ENCODE measurements at places on chromosomes 12 and 14.
A peak's percentile ranks its signal among the peaks of the same experiment; 100 is the strongest.

DNA sequence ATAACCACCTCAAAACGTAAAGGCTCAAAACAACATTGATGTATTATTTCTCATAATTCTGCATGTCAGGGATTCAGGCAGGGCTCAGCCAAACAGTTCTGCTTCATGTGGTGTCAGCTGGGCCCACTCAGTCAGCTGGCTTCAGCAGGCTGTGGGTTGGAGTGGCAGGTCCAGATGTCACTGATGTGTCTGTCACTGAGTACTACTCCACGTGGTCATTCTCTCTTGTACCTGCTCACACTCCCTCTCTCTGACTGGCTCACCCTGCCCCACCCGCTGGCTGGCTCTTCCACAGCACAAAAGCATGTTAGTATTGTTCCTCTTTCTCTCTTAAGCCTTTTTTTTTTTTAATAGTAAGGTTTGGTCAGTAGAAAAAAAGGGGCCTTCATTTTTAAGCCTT is 182.4 kb downstream of the DICER1 start:
- no peak for DNase-seq

- DNase-seq, result no peak
Measured at GRCh38 chr12:39003541-39004155, 98.3 kb upstream of the CPNE8 start.

GRCh38 chr12:18807714-18808113 is 69.8 kb downstream of the CAPZA3 start:
- DNase-seq, result no peak

DNA sequence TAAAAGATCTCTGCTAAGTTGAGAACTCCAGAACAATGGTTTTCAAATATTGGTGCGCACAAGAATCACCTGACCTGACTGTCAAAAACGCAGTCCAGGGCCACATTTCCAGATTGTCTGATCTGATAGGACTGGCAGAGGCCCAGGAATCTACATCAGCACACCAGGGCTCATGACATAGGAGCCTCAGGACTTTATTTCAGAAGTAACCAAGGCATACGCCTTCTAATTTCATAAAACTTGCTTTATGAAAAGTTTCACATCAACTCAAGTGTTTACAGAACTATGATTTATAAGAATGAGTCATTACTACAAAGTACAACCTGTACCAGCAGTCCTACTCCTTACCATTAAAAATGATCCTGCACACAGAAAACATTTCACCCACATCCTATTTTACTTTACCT is 47.7 kb upstream of the PTPRO start:
- DNase-seq, result no peak

DNA sequence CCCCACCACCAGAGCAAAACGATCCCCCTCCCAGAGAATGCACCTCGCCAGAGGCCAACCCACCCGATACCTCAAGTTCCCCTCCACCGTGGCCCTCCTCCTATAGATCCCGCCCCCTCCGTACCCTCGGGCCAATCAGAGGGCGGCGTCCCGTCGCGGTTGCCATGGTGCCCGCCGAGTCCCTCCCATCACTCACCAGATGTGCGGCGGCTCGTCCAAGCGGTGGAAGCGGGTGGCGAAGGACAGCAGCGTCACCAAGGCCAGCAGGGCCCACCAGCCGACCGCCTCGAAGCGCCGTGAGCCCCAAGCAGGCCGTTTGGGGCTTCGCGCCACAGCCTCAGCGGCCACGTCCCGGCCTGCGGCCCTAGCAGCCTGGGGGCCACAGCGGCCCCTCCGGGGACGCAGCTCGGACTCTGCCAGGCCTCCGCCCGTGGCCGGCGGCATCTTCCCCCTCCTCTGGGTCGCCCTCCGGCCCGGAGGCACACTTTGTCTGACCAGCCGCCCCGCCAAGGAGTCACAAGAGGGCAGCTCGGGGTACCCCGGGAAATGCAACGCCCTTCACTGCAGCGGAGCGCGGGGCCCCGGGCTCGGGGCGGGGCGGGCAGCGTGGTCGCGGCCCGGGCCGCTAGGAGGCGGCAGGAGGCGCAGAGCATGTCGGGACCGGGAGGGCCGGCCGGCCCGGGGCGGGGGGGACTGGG is at the start of gene POMT2:
TSS of gene POMT2 (minus strand) at position 646 of the 698 bp plus-strand sequence. CDS start at position 444, 202 bp downstream.
- DNase-seq, result peak; percentile 91
